B cell (primary cell): ENCODE measurements at places on chromosomes 1 and 21. TPM values are rescaled to one million over a fixed set of nuclear protein-coding genes. Genes with fewer than 3 reads are reported as not detected.

Gene HPCA
- not detected in 2 replicates for total RNA-seq

Gene ZDHHC18
- 25.8 and 28.2 TPM in 2 replicates for total RNA-seq

DNA sequence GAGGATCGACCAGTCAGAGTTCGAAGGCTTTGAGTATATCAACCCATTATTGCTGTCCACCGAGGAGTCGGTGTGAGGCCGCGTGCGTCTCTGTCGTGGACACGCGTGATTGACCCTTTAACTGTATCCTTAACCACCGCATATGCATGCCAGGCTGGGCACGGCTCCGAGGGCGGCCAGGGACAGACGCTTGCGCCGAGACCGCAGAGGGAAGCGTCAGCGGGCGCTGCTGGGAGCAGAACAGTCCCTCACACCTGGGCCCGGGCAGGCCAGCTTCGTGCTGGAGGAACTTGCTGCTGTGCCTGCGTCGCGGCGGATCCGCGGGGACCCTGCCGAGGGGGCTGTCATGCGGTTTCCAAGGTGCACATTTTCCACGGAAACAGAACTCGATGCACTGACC lies 9.6 kb downstream of the FAAP20 start:
- DNase-seq = no peak

Gene TTC34
- 8.1 and 8.3 TPM in 2 replicates for total RNA-seq

GRCh38 chr1:51636764-51637522 lies 20.1 kb downstream of the OSBPL9 start:
- DNase-seq = no peak

GRCh38 chr1:173367136-173367535 lies 110.0 kb upstream of the PRDX6 start:
- DNase-seq = no peak

Gene ECM1
- total RNA-seq = 1.9 and 2.5 TPM in 2 replicates

GRCh38 chr1:170073893-170074249 lies 624 bp downstream of the KIFAP3 start:
- DNase-seq = no peak
